ENCODE measurements at places on chromosomes 4 and X. TPM values are rescaled to one million over a fixed set of nuclear protein-coding genes. Genes with fewer than 3 reads are reported as not detected.

- H3K27me3 ChIP-seq, result no peaks in the 10 kb centered on the region
- DNase-seq, result no peak
- no peaks in the 10 kb centered on the region for H3K36me3 ChIP-seq
- no peak overlapping the region for H3K27ac ChIP-seq
- H3K4me3 ChIP-seq, result no peak overlapping the region
Observed at GRCh38 chr4:141028024-141028529, 105.2 kb downstream of the RNF150 start.

GRCh38 chrX:11535156-11535919 lies 130.4 kb downstream of the ARHGAP6 start:
- no peaks in the 10 kb centered on the region for H3K4me1 ChIP-seq
- H3K36me3 ChIP-seq, result no peaks in the 10 kb centered on the region
- no peak overlapping the region for H3K4me3 ChIP-seq
- peaks cover 1% of the 10 kb centered on the region for H3K27me3 ChIP-seq
- DNase-seq, result no peak
- H3K27ac ChIP-seq, result no peak overlapping the region

- no peak overlapping the region for H3K4me3 ChIP-seq
- peaks cover 2% of the 10 kb centered on the region for H3K27me3 ChIP-seq
- H3K4me1 ChIP-seq, result no peaks in the 10 kb centered on the region
- no peak overlapping the region for H3K27ac ChIP-seq
Observed at GRCh38 chr4:185709802-185710486, 102.0 kb downstream of the SORBS2 start.

- H3K4me1 ChIP-seq, result no peaks in the 10 kb centered on the region
- H3K4me3 ChIP-seq, result no peak overlapping the region
- DNase-seq, result no peak
- no peaks in the 10 kb centered on the region for H3K36me3 ChIP-seq
Observed at GRCh38 chr4:29002151-29002550, 1718.0 kb upstream of the PCDH7 start.

- H3K4me3 ChIP-seq, result no peak overlapping the region
- peaks cover 1% of the 10 kb centered on the region for H3K36me3 ChIP-seq
- no peak for DNase-seq
- H3K27me3 ChIP-seq, result no peaks in the 10 kb centered on the region
- no peak overlapping the region for H3K27ac ChIP-seq
Observed at GRCh38 chrX:42241421-42241820, 318.1 kb upstream of the CASK start.

GRCh38 chr4:162497564-162498167 lies 333.9 kb upstream of the FSTL5 start:
- no peaks in the 10 kb centered on the region for H3K27me3 ChIP-seq
- no peaks in the 10 kb centered on the region for H3K4me1 ChIP-seq
- no peak for DNase-seq
- no peak overlapping the region for H3K27ac ChIP-seq

NUP62CL gene
- total RNA-seq, result 3.5 TPM

EIF2S3 gene
- total RNA-seq, result 199 TPM

All from activated naive CD8-positive, alpha-beta T cell treated with anti-CD3 and anti-CD28 coated beads, Interleukin-2, amount 10 ng/mL, durations not matched to agents 7 days and 5 days (primary cell).